ENCODE measurements at places on chromosomes 1 and 21.

DNA sequence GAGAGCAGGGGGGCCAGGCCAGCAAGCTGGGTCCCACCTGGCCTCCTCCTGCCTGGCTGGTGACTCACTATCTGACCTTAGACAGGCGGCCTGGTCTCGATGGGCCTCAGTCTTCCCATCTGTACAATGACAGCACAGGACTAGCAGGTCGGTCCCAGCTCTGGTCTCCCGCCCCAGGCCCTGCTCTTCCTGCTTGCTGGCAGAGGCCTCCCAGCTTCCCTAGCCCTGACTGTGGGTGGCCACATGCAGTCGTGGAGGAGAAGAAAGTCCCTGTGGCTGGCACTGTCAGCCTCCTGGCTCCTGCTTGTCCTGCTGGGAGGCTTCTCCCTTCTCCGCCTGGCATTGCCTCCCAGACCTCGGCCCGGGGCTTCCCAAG is 817 bp downstream of the EXTL1 start:
- no peak for DNase-seq

DNA sequence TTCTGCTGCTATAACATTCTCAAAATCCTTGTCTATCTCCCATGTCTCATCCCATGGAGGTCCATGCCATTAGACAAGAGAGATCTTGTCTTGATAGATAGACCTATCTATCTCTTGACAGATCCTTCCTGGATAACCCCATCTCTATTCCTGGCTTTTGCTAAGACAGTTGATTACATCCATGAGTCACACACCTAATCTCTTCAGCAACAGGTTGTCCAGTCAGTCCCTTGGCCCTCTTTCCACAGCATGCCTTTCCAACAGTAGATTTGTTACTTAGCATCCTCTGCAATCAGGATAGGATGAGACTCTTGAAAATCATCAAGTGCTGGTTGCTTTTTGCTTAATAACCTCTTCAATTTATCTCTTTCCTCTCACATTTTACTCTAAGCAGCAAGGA is 46.6 kb downstream of the TRMT1L start:
- no peak for DNase-seq

GRCh38 chr1:219439376-219439775 is 173.5 kb downstream of the ZC3H11B start:
- no peak for DNase-seq

DNA sequence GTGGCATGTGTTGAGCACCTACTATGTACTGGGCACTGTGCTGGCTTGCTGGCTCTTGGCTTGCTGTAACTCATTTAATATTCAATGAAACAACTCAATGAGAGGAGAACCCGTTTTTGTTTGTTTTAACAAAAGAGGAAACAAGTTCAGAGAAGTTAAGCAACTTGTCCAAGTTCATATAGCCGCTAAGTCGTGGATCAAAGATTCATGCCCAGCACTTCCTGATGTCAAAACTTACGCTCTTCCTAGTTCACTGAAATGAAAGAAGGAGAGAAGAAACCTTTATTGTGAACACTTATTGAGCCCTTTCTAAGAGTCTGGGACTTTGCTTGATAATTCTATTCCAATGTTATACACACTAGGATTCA is 475.9 kb downstream of the PTPRU start:
- no peak for DNase-seq

DNA sequence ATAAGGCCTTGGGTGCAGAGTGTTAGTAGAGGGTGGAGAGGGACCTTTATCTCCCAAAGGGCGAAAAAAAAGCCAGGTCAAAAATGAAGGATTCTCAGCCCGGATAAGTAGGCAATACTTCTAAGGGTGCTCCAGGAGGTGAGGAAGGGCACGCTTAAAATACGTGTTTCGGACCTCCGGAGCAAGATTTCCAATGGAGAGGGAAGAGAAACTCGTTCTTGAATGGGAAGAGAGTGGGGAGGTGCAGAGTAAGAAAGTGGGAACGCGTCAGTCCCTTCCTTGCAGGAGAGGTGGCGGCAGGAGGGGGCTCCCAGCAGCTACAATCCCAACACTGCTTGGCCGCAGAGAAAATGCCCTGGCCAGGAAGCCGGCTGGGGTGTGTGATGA is 581 bp downstream of the EFCAB14 start:
- DNase-seq = no peak

- DNase-seq = no peak
Observed at GRCh38 chr1:240295811-240296210, 204.1 kb downstream of the FMN2 start.
